ENCODE measurements at places on chromosomes 16 and 17. TPM values are rescaled to one million over a fixed set of nuclear protein-coding genes. Genes with fewer than 3 reads are reported as not detected.

DNA sequence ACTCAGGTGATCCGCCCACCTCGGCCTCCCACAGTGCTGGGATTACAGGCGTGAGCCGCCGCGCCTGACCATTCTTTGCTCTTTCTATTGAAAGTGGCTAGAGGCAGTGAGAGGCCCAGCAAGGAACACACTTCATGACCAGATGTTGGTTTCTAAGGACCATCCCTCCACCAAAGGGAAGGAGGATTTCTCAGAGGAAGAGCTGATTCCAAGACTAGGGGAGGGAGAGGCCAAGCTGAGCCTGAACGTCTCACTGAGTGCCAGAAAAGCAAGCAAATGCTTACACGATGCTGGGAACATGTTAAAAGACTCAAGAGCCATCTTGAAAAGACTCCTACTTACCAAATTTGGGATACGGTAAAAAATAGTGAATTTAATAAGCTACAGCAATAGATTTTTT, 79.2 kb downstream of the MRM3 start:
- H3K4me1 ChIP-seq, result no peaks in the 10 kb centered on the region
- H3K4me3 ChIP-seq, result no peak overlapping the region
- H3K27me3 ChIP-seq, result no peaks in the 10 kb centered on the region
- no peak for DNase-seq
- no peaks in the 10 kb centered on the region for H3K36me3 ChIP-seq

The SLC13A2 gene
- not detected for total RNA-seq

DNA sequence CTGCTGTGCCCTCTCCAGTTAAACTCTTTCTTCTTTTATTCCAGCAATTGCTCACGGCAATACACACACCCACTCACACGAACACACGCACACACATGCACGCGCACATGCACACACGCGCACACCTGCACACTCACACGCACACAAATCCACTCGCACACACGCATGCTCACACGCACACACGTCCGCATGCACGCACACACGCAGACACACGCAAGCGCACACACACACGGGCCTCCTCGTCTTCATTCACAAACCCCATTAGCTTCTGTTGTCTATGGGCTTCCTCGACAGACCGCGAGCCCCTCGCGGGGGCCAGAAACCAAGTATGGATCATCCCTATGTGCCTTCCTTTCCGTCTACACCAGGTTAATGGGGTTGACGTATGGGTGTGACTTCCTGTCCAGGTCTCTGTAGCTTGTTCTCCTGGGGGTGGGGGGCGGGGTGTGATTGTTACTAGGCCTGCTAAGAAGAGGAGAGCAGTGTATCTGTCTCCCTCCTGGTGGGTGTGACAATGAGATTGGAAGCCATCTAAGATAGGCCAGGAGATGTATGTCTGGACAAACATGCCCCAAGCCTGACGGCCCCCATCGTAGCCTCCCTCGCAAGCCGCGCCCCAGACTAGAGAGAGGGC, 670 bp upstream of the CTF1 start:
- H3K27ac ChIP-seq, result peak overlapping the region; percentile 97
- H3K4me1 ChIP-seq, result peaks cover 35% of the 10 kb centered on the region
- H3K27me3 ChIP-seq, result no peaks in the 10 kb centered on the region
- H3K4me3 ChIP-seq, result no peak overlapping the region

- H3K36me3 ChIP-seq, result peaks cover 3% of the 10 kb centered on the region
- peak; percentile 52 for DNase-seq
- H3K27ac ChIP-seq, result no peak overlapping the region
- no peaks in the 10 kb centered on the region for H3K27me3 ChIP-seq
- H3K4me3 ChIP-seq, result no peak overlapping the region
Observed at GRCh38 chr17:47802341-47803022, 19.1 kb downstream of the OSBPL7 start.

The SALL1 gene
- 57.0 TPM for total RNA-seq

DNA sequence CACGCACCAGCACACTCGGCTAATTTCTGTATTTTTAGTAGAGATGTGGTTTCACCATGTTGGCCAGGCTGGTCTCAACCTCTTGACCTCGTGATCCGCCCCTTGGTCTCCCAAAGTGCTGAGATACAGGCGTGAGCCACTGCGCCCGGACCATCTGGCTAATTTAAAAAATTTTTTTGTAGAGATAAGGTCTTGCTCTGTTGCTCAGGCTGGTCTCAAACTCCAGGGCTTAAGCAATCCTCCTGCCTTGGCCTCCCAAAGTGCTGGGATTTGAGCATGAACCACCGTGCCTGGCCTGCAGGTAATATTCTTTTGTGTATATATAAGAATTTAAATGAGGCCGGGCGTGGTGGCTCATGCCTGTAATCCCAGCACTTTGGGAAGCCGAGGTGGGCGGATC, 115.0 kb downstream of the RPTOR start:
- H3K27me3 ChIP-seq, result no peaks in the 10 kb centered on the region
- H3K4me1 ChIP-seq, result peaks cover 6% of the 10 kb centered on the region
- H3K27ac ChIP-seq, result no peak overlapping the region
- H3K36me3 ChIP-seq, result no peaks in the 10 kb centered on the region
- H3K4me3 ChIP-seq, result no peak overlapping the region
- no peak for DNase-seq

The NDE1 gene
- 7.7 TPM for total RNA-seq

The TBX21 gene
- total RNA-seq, result 1.0 TPM

The HIGD1B gene
- not detected for total RNA-seq

The RPGRIP1L gene
- 9.2 TPM for total RNA-seq

DNA sequence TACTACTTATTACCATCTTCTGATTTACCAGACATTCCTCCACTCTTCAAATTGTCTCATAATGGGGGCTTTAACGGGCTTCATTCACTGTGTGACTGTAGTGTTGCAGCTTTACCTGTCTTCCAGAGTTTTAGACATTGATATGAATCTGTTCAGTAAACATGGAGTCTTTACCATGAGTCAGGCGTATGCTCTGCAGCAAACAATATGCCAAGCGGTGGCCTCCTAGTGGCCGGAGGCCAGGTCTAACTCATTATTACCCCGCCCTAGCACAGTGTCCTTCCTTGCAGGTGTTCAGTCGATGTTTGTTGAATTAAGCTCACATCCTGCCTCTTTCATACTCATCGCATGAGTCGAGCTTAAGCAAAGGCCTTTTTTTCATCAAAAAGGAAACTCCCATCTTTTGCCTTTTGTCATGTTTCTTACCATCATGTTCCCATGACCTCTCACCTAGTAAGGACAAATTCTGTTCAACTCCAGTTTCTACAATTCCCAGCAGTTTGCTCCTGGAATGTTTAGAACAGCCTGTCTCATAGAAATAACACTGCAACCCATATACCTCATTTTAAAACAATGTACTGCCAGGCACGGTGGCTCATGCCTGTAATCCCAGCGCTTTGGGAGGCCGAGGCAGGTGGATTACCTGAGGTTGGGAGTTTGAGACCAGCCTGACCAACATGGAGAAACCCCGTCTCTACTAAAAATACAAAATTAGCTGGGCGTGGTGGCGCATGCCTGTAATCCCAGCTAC, 39.4 kb downstream of the TUBD1 start:
- H3K27me3 ChIP-seq, result no peaks in the 10 kb centered on the region
- no peak overlapping the region for H3K27ac ChIP-seq
- no peak for DNase-seq
- no peaks in the 10 kb centered on the region for H3K36me3 ChIP-seq
- H3K4me1 ChIP-seq, result peaks cover 43% of the 10 kb centered on the region
- no peak overlapping the region for H3K4me3 ChIP-seq

GRCh38 chr17:81428516-81428915, 33.3 kb downstream of the BAHCC1 start:
- no peak overlapping the region for H3K4me3 ChIP-seq
- DNase-seq, result no peak
- H3K27ac ChIP-seq, result no peak overlapping the region
- H3K27me3 ChIP-seq, result no peaks in the 10 kb centered on the region
- H3K4me1 ChIP-seq, result peaks cover 60% of the 10 kb centered on the region
- no peaks in the 10 kb centered on the region for H3K36me3 ChIP-seq

The C17orf78 gene
- not detected for total RNA-seq

- DNase-seq, result no peak
- peak overlapping the region; percentile 54 for H3K4me3 ChIP-seq
- no peaks in the 10 kb centered on the region for H3K27me3 ChIP-seq
- H3K4me1 ChIP-seq, result peaks cover 10% of the 10 kb centered on the region
- peak overlapping the region; percentile 99 for H3K27ac ChIP-seq
Observed at GRCh38 chr16:51152691-51153576, 1.9 kb upstream of the SALL1 start.

DNA sequence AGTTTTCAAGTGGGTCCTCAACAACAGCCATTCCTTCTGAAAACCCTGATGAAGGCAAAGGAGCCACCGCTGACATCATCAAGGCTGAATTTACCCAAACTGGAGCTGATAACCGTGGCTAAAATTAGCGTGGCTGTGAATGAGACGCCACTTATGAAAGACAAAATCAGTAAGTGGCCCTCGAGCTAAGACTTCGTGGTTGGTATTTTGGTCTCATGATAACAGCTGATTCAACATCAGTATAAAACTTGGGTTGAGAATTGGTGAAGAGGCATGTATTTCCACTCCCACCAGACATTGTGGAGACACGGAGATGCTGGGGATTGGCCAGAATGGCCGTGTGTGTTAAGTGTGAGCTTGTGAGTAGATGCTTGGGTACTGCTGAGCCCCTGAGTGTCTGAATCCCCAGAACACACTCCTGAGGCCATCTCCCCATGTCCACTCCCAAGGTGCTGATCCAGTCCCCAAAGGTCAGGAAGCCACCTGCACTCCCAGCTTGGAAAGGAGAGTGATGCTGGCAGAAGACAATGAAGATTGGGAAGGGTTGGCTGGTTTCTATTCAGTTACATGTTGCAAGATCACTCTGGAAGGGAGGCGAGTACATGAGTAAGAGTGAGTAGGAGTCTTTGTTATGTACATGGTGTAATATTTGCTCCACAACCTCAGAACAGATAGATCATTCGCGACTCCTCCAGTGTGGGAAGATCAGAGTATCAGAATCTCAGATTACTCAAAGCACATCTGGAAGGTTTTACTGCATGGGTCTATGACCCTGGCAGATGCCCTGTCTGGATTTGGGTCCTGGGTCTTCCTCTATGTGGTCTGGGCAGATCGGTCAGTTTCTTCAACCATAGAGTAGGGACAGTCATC, 207.7 kb downstream of the HS3ST3A1 start:
- DNase-seq, result no peak
- H3K27ac ChIP-seq, result no peak overlapping the region
- H3K4me3 ChIP-seq, result no peak overlapping the region
- H3K27me3 ChIP-seq, result no peaks in the 10 kb centered on the region
- H3K36me3 ChIP-seq, result no peaks in the 10 kb centered on the region
- no peaks in the 10 kb centered on the region for H3K4me1 ChIP-seq

The CA5A gene
- total RNA-seq, result not detected

GRCh38 chr17:13046361-13046760, 28.5 kb upstream of the ELAC2 start:
- H3K36me3 ChIP-seq, result no peaks in the 10 kb centered on the region
- no peak for DNase-seq
- no peaks in the 10 kb centered on the region for H3K27me3 ChIP-seq
- H3K4me1 ChIP-seq, result no peaks in the 10 kb centered on the region
- no peak overlapping the region for H3K27ac ChIP-seq
- no peak overlapping the region for H3K4me3 ChIP-seq

DNA sequence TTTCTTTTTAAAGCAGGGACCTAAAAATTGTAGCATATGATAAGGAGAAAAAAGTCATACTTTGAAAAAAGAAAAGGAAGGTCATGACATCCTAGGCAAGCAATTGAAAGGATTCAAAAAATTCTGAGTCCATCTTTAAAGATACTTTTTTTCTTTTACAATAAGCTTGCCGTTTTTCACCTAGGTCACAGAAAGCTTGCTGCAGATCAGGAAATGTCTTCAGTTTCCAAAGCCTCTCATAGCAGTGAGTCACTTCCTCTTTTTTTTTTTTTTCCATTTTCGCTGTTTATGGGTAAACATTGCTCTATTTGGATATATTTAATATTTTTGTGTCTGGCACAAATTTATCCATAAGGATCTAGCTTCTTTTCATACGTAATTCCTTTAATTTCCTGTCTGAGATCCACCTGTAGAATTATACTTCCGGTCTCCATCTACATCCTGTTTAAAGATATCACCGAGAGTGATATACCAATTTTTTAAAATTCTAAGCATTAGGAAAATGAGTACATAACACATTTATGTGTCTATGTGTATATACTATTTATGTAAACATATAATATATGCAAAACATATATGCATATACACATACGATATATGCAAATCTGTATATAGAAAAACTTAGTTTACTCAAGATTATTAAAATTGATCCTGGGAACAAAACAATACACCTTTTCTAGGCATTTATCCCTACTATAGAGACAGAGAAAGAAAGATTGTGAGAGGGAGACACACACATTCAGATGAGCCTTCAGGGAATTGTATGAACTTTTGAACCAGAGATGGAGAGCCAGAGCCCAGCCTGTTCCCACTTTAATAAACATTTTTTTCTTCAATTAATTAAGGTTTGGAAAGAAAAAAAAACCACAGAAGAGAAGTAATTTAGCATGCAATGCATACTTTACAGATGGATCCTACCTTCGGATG, 134.4 kb downstream of the SKAP1 start:
- no peak for DNase-seq
- no peak overlapping the region for H3K4me3 ChIP-seq
- no peaks in the 10 kb centered on the region for H3K27me3 ChIP-seq
- H3K36me3 ChIP-seq, result no peaks in the 10 kb centered on the region
- H3K4me1 ChIP-seq, result no peaks in the 10 kb centered on the region

DNA sequence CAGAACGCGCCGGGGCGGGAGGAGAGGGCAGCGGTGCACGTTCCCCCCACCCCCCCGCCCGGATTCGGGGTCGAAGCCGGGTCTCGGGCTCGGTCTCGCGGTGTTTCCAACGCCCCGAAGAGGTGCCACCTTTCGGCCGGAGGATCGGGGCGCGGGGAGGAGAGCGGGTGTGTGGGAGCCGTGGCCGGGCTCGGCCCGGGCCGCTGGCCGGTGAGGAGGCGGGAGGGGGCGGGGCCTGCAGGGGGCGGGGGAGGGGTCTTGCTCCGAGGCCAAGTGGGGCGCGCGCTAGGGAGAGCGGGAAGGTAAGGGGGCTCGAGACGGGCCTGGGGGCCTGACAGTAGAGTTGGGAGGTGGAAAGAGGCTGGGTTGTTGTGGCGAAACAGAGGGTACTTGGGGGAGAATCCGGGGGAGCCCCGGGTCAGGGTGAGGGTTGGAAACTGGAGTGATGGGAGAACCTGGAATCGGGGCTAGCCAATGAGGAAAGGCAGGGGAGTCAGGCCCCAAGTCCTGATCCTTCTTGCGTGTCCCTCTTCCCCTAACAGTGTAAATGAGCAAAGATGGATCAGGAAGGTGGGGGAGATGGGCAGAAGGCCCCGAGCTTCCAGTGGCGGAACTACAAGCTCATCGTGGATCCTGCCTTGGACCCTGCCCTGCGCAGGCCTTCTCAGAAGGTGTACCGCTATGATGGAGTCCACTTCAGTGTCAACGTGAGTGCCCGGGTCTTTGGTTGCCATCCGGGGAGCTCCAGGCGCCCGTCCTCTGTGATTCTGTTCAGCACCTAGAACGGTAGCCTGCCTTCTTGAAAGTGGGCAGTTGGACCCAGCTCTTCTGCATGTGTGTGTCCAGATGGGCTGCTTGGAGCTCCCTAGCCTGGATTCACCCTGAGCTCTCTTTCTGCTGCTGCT, 873 bp downstream of the SETD1A start:
- no peak overlapping the region for H3K27ac ChIP-seq
- peaks cover 8% of the 10 kb centered on the region for H3K4me1 ChIP-seq
- peak; percentile 66 for DNase-seq

- peaks cover 14% of the 10 kb centered on the region for H3K4me1 ChIP-seq
- DNase-seq, result no peak
- no peak overlapping the region for H3K4me3 ChIP-seq
- no peak overlapping the region for H3K27ac ChIP-seq
Observed at GRCh38 chr17:81909231-81909630, 2.0 kb downstream of the PCYT2 start.

Data from thyroid gland (tissue), 4 donors.